ENCODE measurements at places on chromosomes 6 and 20. TPM values are rescaled to one million over a fixed set of nuclear protein-coding genes. Genes with fewer than 3 reads are reported as not detected.

GHRH gene
- total RNA-seq, result not detected

CALHM6 gene
- 3.9 TPM for total RNA-seq

AGER gene
- total RNA-seq, result 2.5 TPM

DNA sequence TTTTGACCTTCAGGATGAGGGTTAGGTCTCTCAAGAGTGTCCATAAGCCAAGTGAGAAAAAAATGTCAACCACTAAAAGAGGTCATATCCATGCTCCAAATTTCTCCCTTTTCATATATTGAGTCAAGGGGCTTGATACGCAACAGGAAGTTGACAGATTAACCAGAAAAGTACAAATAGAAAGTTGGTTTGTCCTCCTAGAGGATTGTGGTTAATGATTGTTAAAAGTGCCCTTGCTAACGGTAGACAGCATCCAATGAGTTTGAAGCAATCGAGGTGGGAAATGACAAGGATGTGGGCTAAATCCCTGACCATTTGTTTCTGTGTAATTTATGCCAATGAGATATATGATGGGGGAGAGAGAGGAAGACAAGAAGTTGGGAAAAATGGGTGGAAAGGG is 18.1 kb upstream of the HBS1L start:
- no peak for DNase-seq
